ENCODE measurements at places on chromosomes 1 and 21. TPM values are rescaled to one million over a fixed set of nuclear protein-coding genes. Genes with fewer than 3 reads are reported as not detected.

Gene AKNAD1
- total RNA-seq: not detected

Gene OR6K3
- not detected for total RNA-seq

Gene NPR1
- not detected for total RNA-seq

Gene FHAD1
- total RNA-seq: 4.8 TPM

Gene DDR2
- 23.9 TPM for total RNA-seq

Gene KDM5B
- 44.4 TPM for total RNA-seq

Gene PRR9
- not detected for total RNA-seq

Gene C1orf141
- total RNA-seq: not detected

Gene TPTE
- 5.9 TPM for total RNA-seq

Gene SPRR3
- not detected for total RNA-seq

Gene STRIP1
- 34.1 TPM for total RNA-seq

Gene BTBD19
- 0.29 TPM for total RNA-seq

Gene FBXO2
- 1.4 TPM for total RNA-seq

Gene RABGGTB
- 293 TPM for total RNA-seq

Gene LCE2C
- not detected for total RNA-seq

Gene CA6
- total RNA-seq: not detected

Gene H3-3A
- 305 TPM for total RNA-seq

Gene PRKAB2
- 15.9 TPM for total RNA-seq

Gene GBP6
- total RNA-seq: 0.11 TPM

Gene RNF223
- total RNA-seq: not detected

Gene C1orf115
- 3.1 TPM for total RNA-seq

Gene NBPF4
- total RNA-seq: 0.46 TPM

Gene FAM72B
- 23.1 TPM for total RNA-seq

Gene CYP4X1
- 0.77 TPM for total RNA-seq

Gene AGMAT
- total RNA-seq: 4.3 TPM

Gene C1orf198
- 20.3 TPM for total RNA-seq

Gene FCN3
- not detected for total RNA-seq

Gene CFAP107
- not detected for total RNA-seq

Gene AK5
- 18.1 TPM for total RNA-seq

Gene CELA3B
- total RNA-seq: not detected

Gene ANGPTL3
- total RNA-seq: not detected

Gene PLA2G2F
- total RNA-seq: not detected

Gene SERINC2
- 3.2 TPM for total RNA-seq

Gene APCS
- not detected for total RNA-seq

Gene PGBD5
- total RNA-seq: 3.6 TPM

Data from Daoy (cell line).